Ovary (tissue), 10 donors: ENCODE measurements at places on chromosomes 11 and 22. TPM values are rescaled to one million over a fixed set of nuclear protein-coding genes. Genes with fewer than 3 reads are reported as not detected.
A peak's percentile ranks its signal among the peaks of the same experiment; 100 is the strongest.

- no peak for DNase-seq
Observed at GRCh38 chr11:42490506-42490905, 821.3 kb upstream of the API5 start.

- DNase-seq: no peak
Observed at GRCh38 chr11:122723106-122723505, 67.6 kb downstream of the UBASH3B start.

OMP gene
- 1.8 TPM for total RNA-seq

NPAS4 gene
- not detected for total RNA-seq

GRCh38 chr11:36363361-36364268, 67.5 kb downstream of the PRR5L start:
- no peak for DNase-seq

PPM1F gene
- 33.0 TPM for total RNA-seq

GGTLC3 gene
- not detected for total RNA-seq

GRCh38 chr22:46281866-46282678, 14.3 kb downstream of the TTC38 start:
- no peak for DNase-seq

DNA sequence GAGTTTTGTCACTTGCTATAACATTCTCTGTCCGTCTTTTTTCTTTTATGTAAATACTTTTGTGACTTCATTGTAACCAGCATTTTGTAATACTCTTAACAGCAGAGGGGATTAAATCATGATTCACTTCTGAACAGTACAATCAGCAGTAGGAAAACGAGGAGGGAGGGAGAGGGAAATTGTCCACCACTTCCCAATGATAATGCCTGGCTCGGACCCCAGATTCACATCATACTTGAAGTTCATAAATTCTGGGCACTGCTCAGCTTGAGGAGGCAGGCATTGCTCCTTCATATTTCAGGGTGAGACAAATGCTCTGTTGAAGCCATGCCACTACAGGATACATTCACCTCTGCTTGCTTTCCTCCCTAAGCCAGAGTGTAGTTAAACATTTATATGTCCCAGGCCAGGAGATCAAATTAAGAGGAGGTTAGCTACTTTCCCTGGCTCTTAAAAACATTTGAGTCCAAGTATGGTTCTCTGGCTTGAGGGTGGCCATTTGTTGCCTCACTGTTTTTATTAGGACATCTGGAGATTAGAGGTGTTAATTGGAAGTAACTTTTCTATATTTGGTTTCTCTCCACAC, 129.0 kb upstream of the LDLRAD3 start:
- no peak for DNase-seq

DNA sequence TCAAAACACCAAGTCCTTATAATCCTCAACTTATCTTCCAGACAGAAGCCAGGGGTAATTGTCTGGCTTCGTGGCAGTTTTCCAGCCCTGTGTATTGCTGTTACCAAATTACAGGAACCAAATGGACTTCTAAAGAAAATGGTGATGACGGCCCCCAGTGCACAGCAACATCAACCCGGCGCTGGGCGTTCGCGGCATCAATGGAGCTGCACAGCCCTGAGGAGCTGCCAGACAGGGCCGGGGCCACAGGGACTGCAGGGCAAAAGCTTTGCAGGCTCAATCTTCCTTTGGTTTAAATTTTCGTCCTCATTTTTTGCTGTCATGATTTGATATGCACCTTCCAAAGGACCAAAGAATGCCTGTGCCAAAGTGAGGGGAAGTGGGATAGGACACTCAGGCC, 292.5 kb downstream of the BRD1 start:
- DNase-seq: peak; percentile 7

- DNase-seq: no peak
Observed at GRCh38 chr11:40290171-40290631, 1169.3 kb downstream of the LRRC4C start.

GRCh38 chr11:108592591-108593213, 866 bp downstream of the EXPH5 start:
- DNase-seq: peak; percentile 42

- no peak for DNase-seq
Observed at GRCh38 chr11:14981507-14981906, 9.4 kb upstream of the CALCA start.

LRRC74B gene
- 0.37 TPM for total RNA-seq

GRCh38 chr22:39994566-39995392, at the start of gene FAM83F:
Gene FAM83F (plus strand): TSS chr22:39994954. CDS start chr22:39995043, 89 bp downstream.
- no peak for DNase-seq

RASGRP2 gene
- total RNA-seq: 7.2 TPM

VPREB1 gene
- not detected for total RNA-seq

KRTAP5-7 gene
- total RNA-seq: not detected

DNA sequence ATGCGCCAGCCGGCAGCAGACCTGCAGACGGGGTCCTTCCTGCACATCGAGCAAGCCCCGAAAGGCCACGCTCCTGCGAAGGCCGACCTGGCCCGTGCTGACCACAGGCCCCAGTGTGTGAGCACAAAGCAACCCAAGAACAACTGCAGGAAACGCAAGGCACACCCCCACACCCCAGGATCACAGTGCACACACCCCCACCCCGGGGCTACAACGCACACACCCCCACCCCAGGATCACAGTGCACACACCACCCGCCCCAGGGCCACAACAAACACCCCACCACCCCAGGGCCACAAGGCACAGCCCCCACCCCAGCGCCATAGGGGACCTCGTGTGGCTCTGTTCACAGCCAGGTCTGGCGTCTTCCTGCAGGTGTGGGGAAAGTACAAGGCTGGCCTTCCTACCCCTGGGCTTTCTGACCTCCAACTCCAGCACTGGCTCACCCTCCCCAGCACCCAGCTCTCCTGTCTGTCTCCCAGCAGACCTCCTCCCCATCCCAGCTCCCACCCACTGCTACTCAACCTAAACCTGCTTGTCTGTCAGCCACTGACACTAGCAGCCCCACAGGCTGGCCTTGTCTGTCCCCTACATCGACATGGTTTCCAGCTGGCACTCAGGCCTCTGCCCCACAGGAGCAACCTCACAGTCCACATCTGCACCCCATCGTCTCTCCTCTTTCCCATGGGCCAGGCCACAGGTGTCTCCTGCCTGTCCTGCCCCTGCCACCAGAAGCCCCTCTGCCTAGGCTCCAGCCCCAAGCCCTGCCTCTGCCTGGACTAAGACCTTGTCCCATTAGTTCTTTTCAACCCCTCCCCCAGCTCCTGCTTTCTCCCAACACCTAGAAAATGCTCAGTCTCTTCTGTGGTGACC, 20.5 kb upstream of the EFCAB6 start:
- DNase-seq: peak; percentile 35

LGR4 gene
- total RNA-seq: 32.3 TPM

MYBPC3 gene
- not detected for total RNA-seq

GRCh38 chr11:57180081-57180561, 1.6 kb upstream of the LRRC55 start:
- DNase-seq: no peak

- no peak for DNase-seq
Observed at GRCh38 chr11:64139049-64139448, 26.9 kb downstream of the MACROD1 start.

GRCh38 chr11:122983438-122984185, 2.0 kb upstream of the BSX start:
- DNase-seq: no peak

DNA sequence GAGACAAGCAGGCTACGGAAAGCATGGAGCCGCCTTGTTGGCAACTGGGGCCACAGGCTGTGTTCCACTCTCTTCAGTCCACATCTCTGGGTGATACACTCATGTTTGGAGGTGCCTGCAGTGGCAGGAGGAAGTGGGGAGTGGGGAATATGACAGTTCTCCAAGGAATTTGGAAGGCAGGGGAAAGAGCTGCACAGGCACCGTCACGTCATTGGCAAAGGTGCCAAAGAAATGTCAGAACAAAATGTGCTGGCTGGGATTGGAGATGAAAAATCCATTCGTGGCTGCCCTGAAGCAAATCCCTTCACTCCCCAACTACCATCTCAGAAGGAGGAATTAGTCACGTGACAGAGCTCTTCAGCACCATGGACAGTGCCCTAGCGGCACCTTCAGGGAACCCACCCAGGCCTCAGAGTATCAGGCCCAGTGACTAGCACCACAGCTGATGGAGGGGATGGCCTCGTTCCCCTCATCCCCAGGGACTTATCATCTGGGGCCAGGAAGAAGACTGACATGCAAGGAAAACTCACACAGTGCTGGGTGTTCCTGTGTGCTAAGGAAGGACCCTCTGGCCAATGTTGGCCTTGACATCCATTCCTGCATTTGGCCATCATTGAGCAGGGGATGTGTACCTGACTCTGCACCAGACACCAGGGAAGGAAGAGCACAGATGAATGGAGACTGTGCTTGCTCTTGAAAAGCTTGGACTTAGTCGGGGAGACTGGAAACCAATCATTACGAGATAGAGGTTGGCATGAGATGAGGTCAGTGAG, 48.5 kb upstream of the PRDM11 start:
- peak; percentile 55 for DNase-seq

OR5AR1 gene
- total RNA-seq: not detected

- DNase-seq: no peak
Observed at GRCh38 chr11:72349616-72350218, 84.6 kb downstream of the CLPB start.

DNA sequence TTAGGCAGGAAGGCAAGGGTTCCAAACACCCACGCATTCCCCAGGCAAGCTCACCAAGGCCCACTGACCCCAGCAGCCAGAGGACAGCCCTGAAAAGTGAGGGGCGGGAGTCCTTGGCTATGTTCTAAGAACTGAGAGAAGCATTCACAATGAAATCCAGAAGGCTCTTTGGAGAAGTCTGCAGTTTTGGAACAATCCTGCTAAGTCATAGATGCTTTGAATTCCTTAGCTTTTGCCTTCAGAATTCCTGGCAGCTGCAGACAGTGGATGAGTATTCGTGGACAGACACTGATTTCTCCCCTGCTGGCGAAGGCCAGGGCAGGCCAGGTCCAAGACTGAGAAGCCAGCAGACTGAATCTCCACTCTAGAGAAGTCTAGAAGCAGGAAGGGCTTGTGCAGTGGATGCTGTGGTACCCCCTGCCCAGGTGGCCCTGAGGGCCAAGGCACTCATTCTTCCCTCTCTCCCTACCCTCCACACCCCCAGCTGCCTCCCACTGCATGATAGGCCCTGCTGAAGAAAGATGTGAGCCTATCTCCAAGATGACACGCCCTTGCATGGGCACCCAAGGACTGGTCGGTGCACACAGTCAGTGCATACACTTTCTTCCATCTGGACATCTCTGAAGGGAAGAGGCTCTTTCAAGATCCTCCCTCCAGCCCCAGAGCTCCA, 133.2 kb upstream of the TEAD1 start:
- DNase-seq: peak; percentile 45

- no peak for DNase-seq
Observed at GRCh38 chr11:47595967-47596366, 1.8 kb upstream of the C1QTNF4 start.

OR2AG2 gene
- not detected for total RNA-seq

GRCh38 chr11:69153661-69154060, 2.1 kb upstream of the SMIM38 start:
- DNase-seq: no peak

- no peak for DNase-seq
Observed at GRCh38 chr11:127376301-127376700, 375.7 kb upstream of the KIRREL3 start.

GRCh38 chr22:36155702-36156101, 4.9 kb downstream of the APOL3 start:
- peak; percentile 68 for DNase-seq

DNA sequence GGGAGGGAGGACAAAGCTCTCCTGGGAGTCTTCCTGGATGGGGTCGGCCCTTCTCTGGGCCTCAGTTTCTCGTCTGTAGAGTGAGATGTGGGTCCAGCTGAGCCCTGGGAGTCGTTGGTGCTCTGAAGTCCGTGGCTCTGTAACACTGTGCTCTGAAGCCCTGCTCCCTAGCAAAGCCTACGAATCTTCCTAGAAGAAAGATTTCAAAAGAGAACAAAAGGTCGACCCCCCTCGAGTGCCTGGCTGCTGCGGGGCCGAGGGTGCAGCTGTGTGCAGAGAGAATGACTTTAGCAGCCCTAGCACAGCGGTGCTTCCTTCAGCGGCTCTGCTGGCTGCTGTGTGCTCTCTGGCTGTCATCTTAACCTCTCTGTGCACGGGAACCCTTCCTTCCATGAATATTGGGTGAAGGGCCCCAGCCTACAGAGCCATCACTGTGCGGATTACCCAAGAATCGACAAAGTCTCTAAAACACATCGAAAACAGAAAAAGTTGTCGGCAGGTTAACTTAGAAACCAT, 10.7 kb downstream of the ANO1 start:
- no peak for DNase-seq

TBX1 gene
- total RNA-seq: 1.5 TPM

GRCh38 chr11:32438866-32439489, 3.6 kb upstream of the WT1 start:
- peak; percentile 63 for DNase-seq

DNA sequence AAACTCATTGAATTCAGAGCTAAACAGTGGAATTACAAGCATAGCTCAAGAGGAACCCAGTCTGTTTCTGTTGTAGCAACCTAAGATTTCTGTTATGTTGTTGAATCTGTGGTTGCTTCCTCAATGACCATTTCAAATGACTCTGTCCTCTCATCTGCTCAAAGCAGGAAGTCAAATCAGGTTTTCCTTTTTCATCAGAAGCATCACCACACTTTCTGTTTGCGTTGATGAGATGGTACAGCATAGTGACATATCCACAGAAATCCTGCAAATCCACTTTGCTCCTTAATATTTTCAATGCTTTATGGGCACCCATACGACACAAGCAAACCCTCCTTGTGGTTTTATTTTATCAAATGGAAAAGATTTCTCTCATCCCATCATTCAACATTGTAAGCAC, 12.6 kb upstream of the UCP2 start:
- DNase-seq: no peak

SLC25A18 gene
- total RNA-seq: 1.4 TPM

- DNase-seq: no peak
Observed at GRCh38 chr11:130183878-130184610, 24.5 kb downstream of the ST14 start.

GRCh38 chr22:19629331-19629719, 85.0 kb upstream of the SEPTIN5 start:
- DNase-seq: no peak

DNA sequence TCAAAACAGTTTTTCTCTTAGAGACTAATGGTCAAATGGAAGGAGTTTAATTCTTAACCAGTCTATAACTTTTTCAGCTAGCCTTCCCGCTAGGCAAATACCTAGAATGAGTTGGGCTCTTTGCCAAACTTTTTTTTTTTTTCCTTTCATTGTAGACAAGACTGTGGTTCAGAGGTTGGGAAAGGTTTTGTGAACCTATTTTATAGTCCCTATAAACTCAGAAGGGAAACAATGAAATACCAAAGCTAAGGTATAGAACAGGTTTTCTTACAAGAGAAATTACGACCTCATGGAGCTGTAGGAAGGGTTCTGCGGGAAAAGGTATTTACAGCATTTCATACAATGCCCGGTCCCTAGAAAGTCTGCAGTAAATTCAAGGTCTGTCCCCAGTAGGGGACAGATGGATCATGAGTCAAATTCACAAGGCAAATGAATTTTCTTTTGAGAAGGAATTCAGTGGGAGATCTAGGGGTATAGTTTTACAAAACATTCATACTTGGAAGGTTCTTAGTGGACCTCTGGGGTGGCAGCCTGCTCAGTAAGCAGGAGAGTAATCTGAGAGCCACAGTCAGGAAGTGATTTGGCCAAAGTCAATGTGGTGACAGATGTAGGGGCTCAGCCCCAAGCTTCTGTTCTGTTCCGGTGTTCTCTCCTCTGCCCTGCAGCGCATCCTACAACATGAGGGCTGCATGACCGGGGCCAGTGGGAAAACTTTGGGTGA, 146.8 kb downstream of the DBX1 start:
- no peak for DNase-seq
